ENCODE measurements at places on chromosomes 12 and 14.

- DNase-seq: no peak
These were observed 17.8 kb downstream of the DCAF5 start for GRCh38 chr14:69135133-69135532.

DNA sequence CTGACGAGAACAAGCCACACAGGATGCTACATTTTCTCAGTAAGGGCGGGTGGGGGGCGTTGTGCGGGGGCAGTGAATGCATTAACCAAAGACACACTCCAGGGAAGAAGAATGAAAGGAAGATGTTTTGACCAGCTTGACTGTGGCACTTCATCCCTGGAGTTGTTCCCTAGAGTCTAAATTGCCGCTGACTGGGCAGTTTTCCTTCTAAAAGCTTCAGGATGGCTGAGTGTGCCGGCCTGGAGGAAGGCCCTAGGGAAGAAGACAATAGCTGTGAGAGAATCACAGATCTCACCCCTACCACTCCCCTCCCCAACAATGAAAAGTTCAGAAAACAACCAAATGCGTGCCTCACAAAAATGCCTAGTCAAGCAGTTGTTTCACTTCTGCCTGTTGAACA, 67.2 kb downstream of the NKX2-1 start:
- DNase-seq: no peak

GRCh38 chr12:101671157-101671791, 26.2 kb upstream of the CHPT1 start:
- DNase-seq: peak; percentile 6

DNA sequence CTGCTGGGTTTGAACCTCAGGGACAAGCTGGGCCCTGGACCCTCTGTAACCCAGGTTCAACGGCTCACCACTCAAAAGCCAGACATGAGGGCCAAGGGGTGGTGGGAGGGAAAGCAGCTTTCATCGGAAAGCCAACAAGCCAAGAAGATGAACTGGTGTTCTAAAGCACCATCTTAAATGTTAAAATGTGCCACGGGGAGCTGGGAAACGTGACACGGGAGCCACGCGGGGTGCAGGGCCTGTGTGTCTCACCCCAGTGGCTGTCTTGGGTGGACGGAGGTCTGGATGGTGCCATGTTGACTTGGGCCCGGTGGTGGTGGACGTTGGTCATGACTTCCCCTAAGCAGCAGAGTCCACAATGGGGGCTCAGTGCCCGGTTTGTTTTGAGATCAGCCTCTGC, 97.7 kb upstream of the SFSWAP start:
- DNase-seq: no peak

DNA sequence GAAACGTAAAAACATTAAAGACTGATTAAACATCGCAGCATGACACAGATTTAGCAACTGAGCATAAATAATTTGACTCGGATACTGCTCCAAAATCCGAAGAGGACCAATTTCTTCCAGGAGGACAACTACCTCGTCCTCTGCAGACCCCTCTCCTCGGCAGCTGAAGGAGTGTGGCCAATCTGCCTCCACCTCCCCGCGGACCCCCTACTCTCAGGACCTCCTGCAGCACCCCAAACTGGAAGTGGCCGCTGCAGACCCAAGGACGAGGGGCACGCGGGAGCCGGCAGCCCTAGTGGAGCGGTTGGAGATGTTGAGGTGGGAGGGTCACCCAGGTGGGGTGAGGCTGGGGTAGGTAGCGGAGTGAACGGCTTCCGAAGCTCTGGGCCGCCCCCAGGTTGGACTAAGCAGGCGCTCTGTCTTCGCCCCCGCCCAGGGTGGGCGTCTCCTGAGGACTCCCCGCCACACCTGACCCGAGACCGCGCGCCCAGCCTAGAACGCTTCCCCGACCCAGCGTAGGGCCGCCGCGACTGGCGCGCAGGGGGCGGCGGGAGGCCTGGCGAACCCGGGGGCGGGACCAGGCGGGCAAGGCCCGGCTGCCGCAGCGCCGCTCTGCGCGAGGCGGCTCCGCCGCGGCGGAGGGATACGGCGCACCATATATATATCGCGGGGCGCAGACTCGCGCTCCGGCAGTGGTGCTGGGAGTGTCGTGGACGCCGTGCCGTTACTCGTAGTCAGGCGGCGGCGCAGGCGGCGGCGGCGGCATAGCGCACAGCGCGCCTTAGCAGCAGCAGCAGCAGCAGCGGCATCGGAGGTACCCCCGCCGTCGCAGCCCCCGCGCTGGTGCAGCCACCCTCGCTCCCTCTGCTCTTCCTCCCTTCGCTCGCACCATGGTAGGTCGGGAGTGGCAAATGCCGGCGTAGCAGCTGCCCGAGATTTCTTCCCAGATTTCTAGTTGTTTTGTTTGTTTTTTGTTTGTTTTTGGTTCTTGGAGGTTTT, at the start of gene CALM1:
CALM1 (plus strand) TSS at position 689 of the 999 bp plus-strand sequence; CDS start at position 891, 202 bp downstream.
- peak; percentile 98 for DNase-seq

- DNase-seq: no peak
These were observed 110.9 kb downstream of the ALG10B start for GRCh38 chr12:38427442-38427841.

DNA sequence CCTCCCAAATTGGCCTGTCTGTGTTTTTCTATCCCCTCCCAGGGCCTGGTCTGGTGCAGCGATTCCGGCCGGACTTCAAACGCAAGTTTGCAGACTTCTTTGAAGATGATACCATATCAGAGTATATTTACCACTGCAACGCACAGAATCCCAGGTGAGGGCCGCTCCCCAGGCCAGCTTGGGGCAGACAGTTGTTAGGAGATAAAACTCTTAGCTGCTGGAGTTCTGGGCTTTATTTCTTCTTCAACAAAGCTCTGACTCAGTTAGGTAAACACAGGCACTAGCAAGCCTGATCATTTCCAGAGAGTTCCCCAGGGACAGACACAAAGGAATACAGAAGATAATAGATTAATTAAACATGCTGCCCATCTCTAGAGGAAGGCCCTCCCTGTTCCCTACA, 8.3 kb downstream of the ABHD4 start:
- no peak for DNase-seq

- DNase-seq: no peak
These were observed 754 bp downstream of the ZNF605 start for GRCh38 chr12:132955094-132956010.

- DNase-seq: no peak
These were observed 1133.3 kb downstream of the BCL11B start for GRCh38 chr14:98138666-98139065.

- DNase-seq: no peak
These were observed 465.3 kb downstream of the RAD51B start for GRCh38 chr14:68284834-68285233.

GRCh38 chr12:46343118-46343852, 29.3 kb downstream of the SLC38A2 start:
- DNase-seq: no peak

GRCh38 chr12:12700254-12700653, 4.3 kb upstream of the GPR19 start:
- no peak for DNase-seq

- DNase-seq: no peak
These were observed 313.2 kb downstream of the SEC23A start for GRCh38 chr14:38789805-38790204.

- DNase-seq: no peak
These were observed 2.6 kb downstream of the VDR start for GRCh38 chr12:47902131-47902639.

DNA sequence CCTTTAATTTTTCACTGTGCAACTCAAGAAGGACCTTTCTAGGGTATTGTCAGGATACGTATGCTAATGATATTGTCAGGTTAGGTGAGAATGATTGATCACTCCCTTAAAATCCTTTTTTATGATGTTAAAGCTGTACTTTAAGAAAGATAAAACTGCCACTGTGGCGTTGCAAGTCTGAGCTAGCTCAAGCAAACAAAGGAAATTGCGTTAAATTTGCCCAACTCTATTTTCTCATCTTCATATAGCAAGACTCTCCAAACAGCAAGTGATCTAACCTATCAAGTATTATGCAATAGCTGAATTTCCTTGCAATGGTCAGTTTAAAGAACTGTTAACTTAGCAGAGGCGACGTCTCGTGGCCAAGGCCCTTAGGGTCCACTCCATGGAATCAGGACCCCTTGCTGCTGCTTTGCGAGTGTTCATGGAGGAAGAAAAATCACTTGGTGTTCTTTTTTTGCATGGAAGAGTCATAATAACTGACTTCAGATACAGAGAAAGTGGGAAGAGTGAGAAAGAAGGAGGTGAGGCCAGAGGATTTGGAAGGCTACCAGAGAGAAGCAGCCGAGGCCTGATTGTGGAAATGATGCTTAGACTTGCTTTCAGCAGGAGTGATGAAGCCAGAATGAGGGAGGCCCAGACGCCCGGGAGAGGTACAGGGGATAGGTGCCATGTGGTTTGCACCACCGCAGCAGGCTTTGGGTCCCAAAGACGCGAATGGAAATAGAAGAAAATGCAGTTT, 2.5 kb downstream of the TRAF3 start:
- no peak for DNase-seq

GRCh38 chr12:104864668-104865067, 93.4 kb downstream of the SLC41A2 start:
- DNase-seq: no peak

DNA sequence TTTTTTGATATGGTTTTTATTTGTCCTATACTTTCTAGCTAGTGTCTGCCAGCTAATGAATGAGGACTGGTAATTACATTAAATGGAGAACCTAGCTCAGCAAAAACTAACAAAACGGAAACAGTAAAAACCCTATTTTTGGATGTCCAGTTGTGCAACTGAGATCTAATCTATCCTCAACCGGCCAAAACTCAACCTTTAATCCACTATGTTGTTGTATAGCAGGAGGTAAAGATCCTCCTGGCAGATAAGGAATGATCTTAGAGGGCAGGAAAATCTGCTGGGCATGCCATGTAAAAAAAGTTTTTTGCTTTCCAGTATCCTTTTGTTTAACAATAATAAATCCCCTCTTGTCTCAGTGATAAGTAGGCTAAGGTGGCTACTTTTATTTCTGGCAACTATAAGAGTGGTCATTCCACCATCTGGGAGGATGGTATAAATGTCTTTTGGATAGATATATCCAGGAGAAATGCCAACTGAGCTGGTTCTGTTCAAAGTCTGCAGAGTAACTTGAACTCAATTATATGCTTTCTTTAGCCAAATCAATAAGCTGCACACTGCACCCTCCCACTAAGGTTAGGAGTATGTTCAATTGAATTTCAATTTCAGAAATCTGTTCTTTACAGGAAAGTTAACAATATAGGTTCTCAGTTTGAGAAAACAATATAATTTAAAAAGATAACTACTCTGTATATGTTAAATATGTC, 40.1 kb downstream of the WASHC3 start:
- DNase-seq: no peak

GRCh38 chr12:3200032-3200617, 122.9 kb downstream of the TSPAN9 start:
- DNase-seq: no peak

GRCh38 chr12:118061873-118062843, 1.2 kb upstream of the WSB2 start:
- no peak for DNase-seq

DNA sequence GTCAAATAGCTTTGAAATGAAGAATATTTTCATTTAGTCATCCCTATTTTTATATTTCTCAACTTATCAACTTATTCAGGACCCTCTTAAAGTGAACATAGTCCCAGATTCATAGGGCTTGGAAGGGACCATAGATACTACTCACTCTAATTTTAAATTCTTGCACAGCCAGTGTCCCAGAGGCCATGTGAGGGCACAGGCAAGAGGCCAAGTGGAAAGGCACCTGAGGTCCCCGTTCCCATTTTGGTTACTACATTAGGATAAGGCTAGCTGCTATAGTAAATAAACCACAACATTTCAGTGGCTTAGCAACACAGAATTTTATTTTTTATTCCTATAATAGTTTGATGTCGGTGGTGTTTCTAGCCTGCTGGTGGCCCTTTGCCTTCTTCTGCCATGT, 227.8 kb downstream of the SPTSSA start:
- DNase-seq: no peak

GRCh38 chr12:32839828-32840227, 56.7 kb downstream of the PKP2 start:
- DNase-seq: no peak

DNA sequence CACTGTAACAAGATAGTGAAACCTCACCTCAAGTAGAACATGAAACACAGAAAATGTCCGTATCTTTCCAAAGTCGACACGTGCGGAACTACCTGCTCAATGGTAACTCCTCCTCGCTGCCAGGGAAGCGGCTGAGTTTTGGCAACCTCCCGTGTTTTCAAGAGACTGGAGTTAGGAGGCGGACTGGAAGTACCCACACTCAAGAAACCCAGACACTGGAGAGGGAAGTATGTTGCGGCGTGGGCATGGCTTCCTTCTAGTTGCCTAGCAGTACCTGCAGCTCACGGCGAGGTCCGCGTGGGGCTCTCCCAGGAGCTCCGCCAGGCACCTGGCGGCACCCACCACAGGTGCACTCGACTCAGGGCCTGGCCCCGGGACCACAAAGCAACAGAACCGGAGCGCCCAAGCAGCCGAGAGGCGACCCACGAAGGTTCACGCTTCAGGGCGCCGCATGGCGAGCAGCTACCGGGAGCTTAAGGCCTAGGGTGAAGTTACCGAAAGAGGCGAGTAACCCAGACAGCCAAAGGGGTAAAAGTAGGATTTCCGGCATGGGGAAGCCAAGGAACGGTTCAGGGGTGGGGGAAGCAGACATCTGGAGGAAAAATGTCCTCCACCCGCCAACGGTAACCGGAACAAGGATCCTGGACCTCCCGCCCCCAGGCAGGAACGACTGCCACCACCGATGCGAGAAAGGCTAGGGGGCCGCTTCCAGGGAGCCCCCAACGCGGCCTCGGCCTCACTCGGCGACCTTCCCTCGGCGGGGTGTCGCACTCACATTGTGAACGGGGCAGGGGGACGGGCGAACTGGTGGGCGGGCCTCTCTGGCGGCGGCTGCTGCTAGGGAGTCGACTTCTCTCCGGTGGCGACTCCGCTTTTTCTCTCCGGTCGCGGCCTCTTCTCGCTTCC, 608 bp downstream of the PTGES3 start:
- DNase-seq: peak; percentile 86

Data from activated naive CD4-positive, alpha-beta T cell (primary cell).